ENCODE measurements at places on chromosomes 7 and 10. TPM values are rescaled to one million over a fixed set of nuclear protein-coding genes. Genes with fewer than 3 reads are reported as not detected.
A peak's percentile ranks its signal among the peaks of the same experiment; 100 is the strongest.

DNA sequence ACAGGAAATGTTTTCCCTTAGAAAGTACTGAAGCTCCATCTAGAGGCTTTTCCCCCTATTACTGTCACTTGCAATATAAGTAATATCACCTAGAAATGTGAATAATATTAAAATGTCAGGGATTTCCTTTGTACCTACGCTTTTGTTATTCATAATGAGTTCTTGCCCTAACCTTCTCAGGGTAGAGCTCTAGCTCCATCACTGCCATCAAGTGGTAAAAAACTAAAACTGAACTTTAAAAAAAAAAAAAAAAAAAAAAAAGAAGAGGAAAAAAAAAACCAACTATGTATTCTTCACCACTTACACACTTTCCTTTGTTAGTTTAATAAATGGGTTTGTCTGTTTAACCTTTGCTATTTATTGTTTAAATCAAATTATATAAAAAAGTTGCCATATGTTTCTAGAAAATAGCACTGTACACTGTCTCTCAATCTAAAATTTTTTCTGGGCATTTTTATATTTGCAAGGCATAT lies 49.9 kb downstream of the DNAJC1 start:
- DNase-seq, result peak; percentile 10

- no peak for DNase-seq
Measured at GRCh38 chr10:78171633-78172400, 138.2 kb downstream of the RPS24 start.

- peak; percentile 35 for DNase-seq
Measured at GRCh38 chr10:102596506-102596971, 47.7 kb upstream of the TRIM8 start.

- DNase-seq, result no peak
Measured at GRCh38 chr7:107172276-107173032, 3.7 kb downstream of the HBP1 start.

The BAMBI gene
- polyA plus RNA-seq, result 0.08 TPM

GRCh38 chr7:20329389-20330238 lies 1.1 kb upstream of the ITGB8 start:
- peak; percentile 48 for DNase-seq

DNA sequence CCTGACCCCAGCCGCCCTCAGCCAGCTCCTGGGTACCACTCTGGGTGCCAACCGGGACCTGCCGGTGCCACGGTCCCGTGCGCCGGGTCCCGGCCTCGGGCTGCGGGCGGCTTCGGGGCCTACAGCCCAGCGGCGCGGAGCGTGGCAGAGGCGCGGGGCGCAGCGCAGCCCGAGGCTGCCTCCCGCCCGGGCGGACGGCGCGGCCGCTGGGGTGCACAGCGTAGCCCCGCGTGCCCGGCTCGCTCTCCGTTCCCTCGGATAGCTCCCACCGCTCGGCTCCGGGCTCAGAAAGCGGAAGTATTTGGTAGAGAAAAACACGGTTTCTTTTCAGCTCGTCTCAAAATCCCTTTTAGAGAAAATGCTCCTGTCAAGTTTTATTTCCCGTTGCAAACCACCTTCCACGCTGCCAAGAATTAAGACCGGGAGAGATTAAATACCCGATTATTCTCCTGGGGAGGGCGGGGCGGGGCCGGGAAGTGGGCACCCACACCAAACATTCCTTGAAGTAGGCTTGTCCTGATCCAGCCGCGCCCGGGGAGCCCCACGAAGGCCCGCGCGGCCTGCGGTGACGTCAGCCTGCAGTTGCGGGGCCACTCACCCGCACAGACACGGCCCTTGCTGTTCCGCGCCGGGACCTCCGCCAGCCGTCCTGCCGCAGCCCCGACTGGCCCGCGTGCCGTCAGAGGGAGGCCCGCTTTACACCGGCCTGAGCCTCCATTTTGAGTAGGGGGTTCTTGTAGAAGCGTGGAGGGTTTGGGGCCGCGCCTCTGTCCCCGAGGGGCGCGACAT lies 7.2 kb downstream of the HOXA13 start:
- peak; percentile 73 for DNase-seq

DNA sequence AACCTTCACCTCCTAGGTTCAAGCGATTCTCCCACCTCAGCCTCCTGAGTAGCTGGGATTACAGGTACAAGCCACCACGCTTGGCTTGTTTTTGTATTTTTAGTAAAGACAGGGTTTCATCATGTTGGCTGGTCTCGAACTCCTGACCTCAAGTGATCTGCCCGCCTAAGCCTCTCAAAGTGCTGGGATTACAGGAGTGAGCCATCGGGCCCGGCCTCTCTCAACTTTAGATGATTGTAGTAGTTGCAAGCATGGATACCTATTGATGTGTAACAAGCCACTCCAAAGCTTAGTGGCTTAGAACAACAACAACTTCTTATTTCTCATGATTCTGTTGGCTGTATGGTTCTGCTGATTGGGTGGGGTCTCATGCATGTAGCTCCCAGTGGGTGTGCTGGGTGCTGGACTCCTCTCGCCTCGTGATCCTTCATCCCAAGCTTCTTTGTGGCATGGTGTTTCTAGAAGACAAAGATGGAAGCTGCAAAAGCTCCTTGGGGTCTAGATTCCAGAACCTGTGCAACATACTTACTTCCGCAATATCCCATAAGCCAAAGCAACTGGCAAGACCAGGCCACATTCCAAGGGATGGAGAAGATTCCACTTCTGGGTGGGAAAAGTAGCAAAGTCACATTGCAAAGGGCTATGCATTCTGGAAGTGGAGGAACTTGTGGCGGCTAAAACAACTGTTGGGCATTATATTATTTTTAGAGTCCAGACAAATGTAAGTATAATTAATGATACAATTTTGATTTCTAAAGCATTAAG lies 37.9 kb downstream of the SKIDA1 start:
- no peak for DNase-seq

GRCh38 chr10:93911866-93912265 lies 18.1 kb downstream of the SLC35G1 start:
- DNase-seq, result no peak

- DNase-seq, result no peak
Measured at GRCh38 chr7:100968650-100969049, 715 bp upstream of the MUC12 start.

DNA sequence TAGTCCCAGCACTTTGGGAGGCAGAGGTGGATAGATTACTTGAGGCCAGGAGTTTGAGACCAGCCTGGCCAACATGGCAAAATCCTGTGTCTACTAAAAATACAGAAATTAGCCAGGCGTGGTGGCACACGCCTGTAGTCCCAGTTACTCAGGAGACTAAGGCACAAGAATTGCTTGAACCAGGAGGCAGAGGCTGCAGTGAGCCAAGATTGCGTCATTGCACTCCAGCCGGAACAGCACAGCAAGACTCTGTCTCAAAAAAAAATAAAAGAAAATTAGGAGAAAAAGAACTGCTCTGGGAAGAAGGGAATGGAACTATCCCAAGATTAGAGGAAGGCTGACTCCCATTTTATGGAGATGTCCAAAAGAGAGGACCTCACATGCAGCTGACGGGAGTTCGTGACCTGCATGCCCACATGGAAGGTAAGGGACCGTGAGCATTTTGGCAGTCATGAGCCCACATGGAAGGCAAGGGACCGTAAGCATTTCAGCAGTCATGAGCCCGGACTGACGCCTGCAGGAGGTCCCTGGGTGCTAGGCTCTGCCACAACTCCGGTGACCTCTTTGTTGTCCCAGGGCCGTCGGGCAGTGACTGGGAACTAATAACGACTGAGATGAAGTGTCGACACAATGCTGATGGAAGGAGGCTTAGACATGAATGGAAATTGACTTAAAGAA lies 18.6 kb upstream of the GTPBP4 start:
- no peak for DNase-seq

The COL26A1 gene
- polyA plus RNA-seq, result not detected

DNA sequence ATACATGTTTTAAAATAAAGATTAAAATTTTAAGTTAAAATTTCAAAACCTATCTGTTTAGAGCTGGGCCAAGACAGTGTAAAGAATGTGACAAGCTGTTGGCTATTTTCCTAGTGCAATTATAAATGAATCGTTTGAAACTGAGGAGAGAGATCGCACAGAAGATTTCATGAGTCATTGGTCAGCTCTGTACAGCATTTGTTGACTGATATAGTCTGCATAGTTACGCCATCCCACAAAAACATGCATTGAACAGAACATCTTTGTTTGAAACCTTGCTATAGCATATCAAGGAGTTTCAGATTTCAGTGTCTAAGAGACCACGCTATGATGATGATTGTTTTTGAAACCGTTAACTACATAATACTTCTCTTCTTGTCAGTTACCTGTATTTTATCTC lies 1.3 kb upstream of the C10orf67 start:
- DNase-seq, result no peak

DNA sequence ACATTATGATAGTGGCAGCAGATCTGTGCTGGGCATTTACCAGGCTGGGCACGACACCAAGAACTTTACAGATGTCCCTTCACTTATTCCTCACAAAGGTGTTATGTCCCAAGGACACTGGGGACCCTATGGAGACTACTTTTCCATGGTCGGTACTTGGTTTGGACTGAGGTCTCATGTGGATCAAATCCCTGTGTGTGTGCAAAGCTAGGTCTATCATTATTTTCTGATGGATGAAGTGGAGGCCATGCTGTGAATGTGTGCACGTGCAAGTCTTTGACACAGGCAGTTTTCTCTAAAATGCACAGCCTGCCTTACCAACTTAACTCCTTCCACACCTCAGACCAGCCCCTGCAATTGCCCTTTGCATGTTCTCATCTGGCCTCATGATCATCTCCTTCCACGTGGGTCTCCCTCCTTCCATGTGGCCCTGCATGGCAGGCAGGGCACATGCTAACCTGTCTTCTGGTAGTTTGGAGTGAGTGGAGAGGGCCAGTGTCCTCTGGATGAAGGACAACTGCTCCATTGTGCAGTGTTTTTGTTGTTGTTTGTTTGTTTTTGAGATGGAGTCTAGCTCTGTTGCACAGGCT lies 16.0 kb upstream of the ZNF273 start:
- DNase-seq, result no peak

GRCh38 chr10:76311752-76312636 lies 880.6 kb downstream of the LRMDA start:
- DNase-seq, result peak; percentile 7

DNA sequence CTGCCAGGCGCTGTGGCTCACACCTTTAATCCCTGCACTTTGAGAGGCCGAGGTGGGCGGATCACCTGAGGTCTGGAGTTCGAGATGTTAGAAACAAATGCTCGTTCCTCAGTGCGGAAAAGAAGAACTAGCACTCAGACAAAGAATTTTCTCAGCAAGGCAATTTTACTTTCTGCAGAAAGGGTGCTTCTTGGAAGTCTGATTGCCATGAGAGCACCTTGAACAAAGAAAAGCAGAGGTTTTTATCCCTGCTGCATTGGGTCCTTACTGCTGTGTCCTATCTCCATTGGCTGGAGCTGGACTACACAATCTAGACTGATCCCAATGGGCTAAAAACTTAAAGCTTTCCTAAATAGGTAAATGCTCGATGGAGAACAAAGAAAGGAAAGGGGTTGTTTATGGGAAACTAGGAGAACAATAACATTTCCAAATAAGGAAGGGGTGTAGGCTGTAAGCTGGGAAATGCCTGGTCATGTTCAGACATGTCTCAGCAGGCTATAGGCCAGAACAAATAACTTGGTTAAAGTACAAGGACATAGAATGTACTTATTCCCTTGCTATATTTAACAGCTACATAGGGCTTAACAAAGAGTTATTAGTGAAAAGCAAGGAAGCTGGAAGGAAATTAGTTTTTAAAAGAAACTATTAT lies 26.1 kb upstream of the ACTR3B start:
- no peak for DNase-seq

- no peak for DNase-seq
Measured at GRCh38 chr10:52739380-52740154, 33.0 kb downstream of the MBL2 start.

The SLC26A4 gene
- polyA plus RNA-seq, result 0.10 TPM

DNA sequence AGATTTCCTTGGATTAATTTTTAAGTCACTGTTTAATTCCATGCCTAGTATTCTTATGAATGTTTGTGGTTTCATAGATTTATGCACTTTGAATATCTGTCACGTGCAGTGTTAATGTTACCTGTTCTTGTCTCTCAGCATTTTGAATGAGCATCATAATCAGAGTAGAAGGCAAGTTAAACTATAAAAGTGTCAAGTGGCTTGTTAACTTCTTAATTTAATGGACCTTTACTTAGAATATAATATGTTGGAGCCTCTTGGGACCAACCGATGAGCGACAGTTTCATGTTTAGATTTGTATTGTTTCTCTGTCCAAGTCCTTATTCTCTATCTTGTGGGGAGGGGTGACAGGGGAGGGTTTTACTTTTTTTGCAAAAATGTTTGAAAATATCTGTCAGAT lies 50.6 kb upstream of the MTURN start:
- DNase-seq, result no peak

The SAMD9L gene
- polyA plus RNA-seq, result 31.8 TPM

DNA sequence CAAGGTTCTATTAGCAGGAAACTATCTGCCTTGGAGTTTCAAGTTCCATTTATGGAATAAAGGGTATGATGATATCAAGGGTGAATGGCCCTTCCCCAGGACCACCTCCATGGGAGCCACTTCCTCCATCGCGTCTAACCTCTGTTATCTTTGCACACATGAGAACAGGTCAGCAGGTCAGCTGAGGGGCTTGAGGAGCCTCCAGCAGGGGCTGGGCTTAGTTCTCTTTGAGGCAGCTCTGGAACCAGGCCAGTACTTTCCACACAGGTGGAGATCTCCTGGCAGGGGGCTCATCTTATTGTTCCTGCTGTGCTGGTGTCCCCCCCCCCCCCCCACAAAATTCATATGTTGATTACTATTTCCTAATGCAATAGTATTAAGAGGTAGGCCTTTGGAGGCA lies 472.2 kb upstream of the ZMIZ1 start:
- DNase-seq, result no peak

DNA sequence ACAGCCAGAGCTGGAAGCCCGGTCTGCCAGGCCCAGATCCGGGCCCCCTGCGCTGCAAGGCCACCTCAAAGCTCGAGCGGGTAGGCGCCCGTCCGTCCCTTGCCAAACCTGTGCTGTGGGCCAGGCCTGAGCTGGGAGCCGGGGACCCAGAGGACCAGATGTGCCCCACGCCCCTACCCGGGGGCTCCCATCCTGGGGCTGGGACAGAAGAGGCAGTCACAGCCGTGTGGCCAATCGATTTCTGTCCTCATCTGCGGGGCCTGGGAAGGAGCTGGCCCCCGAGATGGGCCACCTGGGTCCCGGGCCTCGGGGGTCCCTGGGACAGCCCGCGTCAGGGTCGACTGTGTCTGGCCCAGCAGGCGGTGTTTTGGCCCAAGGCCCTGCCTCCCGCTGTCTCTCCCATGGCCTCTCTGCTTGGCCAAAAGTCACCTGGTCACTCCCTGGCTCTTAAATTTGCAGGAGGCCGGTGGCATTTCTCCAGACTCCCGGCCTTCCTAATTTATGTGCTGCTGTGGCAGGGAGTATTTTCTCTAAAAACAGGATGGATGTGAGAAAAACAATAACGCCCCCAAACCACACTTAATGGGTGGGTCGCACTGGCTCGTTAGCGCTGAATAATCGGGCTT lies 63.8 kb downstream of the UNCX start:
- no peak for DNase-seq

DNA sequence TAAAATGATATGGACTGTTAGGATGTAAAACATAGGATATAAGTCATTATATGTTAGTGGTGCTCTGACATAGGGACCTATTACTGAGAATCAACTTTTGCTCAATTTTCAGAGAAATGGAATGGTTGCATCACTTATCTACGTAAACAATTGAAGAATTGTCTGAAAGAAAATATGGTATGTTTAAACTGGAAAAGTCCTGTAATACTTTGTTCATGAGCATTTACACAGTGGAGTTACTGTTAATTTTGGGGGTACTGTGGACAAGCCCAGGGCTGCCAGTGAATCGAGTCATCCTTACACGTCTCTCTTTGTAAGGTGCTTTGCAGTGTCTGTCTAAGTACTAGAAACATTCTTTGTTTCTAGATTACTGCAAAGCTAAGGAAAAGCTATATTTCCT lies 152.0 kb downstream of the ZNF22 start:
- no peak for DNase-seq
